Keratinocyte (primary cell): ENCODE measurements at places on chromosomes 16 and 17. TPM values are rescaled to one million over a fixed set of nuclear protein-coding genes. Genes with fewer than 3 reads are reported as not detected.

The TMIGD1 gene
- not detected in 3 replicates for polyA plus RNA-seq

The NOG gene
- polyA plus RNA-seq, result 0.32 to 2.9 TPM (median 0.68 TPM) in 3 replicates

GRCh38 chr17:207775-208174 is 26.3 kb upstream of the DOC2B start:
- no peak for DNase-seq

GRCh38 chr17:82386255-82386831 is 14.8 kb downstream of the UTS2R start:
- DNase-seq, result no peak

DNA sequence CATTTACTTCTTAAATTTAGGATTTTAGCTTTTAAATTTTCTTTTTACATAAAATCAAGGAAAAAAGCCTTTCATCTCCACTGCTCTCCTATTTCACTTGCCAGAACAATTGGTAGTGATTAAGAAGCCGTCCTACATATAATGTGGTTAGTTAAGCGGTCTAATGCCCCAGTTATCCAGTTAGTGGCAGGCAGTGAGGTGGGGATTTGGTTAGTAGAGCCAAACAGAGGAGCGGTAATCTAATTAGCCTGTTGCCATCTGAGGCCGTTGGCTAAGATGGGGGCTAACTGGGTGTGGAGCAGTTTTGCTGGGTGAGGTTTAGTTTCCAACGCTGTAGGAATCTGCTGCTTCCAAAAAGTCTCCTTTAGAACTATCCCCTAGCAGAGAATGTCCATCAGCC is 22.4 kb downstream of the SNX11 start:
- no peak for DNase-seq

- no peak for DNase-seq
These were observed 51.3 kb upstream of the FA2H start for GRCh38 chr16:74825941-74826340.
